SK-N-SH (cell line): ENCODE measurements at places on chromosomes 5 and 9.

DNA sequence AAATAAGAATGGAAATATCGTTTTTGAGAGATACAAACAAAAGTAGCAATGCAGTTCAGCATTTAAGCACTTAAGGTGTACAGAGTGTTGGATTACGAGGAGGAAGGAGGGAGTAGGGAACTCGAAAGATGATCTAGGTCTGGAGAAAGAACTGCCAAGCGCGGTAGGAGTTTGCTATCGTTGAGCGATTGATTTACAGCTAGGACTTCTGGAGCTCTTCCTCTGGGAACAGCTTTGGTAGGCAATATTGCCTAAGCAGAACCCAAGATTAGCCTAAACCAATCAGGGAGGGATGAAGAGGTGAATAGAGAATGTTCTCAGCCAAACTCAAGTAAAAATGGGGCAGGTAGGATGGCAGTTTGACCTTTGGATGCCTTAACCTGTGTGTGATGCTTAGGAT is 965 bp downstream of the CLTA start:
- no peak for DNase-seq

DNA sequence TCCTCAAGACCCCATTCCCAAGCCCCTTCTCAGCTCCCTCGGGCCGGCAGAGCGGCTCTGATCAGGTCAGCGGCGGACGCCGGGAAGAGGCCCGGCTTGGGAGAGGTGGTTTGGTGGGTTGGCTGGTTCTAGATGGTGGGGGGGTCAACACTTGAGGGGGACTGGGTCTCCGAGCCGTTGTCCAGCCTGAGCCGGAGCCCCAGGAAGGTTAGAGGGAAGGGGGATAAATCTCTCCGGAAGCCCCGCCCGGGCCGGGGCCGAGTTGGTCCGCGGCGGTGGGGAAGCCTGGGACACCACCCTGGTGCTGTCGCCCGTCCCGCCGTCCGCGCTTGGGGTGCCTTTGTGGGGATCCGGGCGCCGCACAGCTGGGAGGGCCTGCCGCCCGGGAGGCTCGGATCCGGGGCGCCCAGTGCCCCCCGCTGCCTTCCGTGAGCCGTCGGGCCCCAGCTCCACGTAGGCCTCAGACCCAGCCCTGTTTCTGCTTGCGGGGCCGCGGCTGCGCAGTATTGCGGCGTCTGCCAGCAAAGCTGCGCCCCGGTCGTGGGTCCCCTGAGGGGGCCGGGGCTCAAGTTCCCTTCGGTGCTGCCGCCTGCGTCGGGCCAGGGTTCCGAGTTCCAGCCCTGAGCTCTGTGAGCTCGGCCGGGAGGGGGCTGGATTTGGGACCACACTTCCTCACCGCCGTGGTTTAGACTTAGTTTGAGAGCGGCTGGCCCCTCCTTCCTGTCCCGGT is 542 bp upstream of the TRIM52 start:
- DNase-seq: peak; percentile 84

DNA sequence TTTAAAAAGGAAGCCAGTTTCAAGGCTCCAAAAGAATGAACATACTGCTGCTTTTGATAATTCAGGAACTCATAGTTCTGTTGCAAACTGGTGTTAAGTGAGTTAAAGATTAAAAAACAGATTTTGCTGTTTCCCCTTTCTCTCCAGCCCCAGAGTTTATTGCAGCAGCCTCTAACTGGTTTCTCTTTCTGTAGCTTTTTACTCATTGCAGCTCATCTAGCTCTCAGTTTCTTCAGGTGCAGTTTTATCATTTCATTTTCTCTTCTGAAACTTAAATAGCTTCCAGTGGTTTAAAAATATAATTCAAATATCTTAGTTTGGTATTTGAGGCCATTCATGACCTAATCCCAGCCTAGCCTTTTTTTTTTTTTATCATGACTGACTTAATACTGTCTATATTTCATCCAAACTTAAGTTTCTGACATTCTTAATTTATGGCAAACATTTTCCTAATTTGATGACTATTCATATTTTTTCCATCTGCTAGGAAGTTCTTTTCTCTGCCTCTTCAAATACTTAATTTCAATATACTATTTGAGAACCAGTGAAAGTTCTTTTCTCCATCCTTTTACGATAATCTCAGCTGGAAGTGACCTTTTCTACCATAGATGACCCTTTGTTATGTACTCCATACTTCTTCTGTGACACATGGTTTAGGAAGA is 252.7 kb upstream of the GRIA1 start:
- no peak for DNase-seq

DNA sequence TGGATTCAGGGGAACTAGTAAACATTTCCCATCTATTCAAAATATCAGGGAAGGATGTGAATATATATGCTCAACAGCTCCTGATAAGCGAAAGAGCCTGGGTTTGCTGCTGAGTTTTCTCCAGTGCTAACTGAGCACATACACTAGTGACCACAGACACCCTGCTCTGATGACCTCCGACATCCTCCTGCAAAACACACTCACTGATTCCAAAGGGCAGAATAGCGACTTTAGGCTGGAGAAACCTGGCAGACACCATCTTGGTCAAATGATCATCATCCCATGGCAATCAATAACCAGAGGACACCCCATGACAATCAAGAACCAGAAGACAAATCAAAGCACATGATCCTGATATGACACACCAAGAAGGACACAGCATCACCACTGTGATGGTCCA is 9.2 kb upstream of the GADD45G start:
- no peak for DNase-seq

DNA sequence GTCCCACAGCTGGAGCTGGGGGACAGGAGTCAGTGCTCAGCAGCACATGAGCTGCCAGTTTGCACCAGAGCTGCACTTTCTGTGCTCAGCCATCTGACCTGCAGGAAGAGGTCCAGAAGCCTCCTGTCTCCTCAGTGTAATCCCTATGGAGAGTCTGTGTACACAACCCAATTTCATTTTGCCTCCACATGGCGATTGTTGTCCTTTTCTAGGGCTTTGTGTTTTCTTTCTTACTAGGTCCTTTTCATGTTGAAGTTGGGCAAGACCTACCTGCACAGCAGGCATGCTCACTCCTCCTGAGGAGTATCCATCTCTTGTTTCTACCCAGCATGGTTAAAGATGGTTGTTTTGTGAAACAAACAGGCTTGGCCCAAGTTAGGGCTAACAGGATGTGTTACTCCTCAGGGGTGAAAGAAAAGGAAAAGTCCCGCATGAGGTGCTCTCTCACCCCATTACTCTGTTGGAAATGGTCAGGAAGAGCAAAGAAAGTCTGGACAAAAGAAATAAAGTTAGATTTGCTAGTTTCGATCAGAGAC is 273.0 kb downstream of the TMEM167A start:
- no peak for DNase-seq

DNA sequence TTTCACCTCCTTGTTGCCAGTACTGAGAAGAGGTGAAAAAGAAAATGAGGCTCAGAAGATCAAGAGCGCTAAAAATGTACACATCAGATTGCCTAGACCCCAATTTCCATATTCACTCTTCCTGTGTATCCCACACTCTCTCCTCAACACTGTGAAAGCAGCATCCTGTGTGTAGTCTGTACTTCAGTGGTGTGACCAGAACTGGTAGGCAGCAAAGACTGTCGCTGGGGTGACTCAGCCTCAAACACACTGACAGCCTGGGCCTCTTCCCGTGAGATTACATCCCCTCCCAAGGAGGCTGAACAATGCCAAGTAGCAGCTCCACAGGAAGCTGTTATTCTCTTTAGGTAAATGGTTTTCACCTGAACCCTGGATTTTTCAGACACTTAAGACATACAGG is 135.5 kb downstream of the CCDC192 start:
- no peak for DNase-seq

- DNase-seq: no peak
Measured at GRCh38 chr5:33490071-33490665, 49.4 kb downstream of the TARS1 start.

- no peak for DNase-seq
Measured at GRCh38 chr9:37692622-37693221, 42.0 kb downstream of the FRMPD1 start.

DNA sequence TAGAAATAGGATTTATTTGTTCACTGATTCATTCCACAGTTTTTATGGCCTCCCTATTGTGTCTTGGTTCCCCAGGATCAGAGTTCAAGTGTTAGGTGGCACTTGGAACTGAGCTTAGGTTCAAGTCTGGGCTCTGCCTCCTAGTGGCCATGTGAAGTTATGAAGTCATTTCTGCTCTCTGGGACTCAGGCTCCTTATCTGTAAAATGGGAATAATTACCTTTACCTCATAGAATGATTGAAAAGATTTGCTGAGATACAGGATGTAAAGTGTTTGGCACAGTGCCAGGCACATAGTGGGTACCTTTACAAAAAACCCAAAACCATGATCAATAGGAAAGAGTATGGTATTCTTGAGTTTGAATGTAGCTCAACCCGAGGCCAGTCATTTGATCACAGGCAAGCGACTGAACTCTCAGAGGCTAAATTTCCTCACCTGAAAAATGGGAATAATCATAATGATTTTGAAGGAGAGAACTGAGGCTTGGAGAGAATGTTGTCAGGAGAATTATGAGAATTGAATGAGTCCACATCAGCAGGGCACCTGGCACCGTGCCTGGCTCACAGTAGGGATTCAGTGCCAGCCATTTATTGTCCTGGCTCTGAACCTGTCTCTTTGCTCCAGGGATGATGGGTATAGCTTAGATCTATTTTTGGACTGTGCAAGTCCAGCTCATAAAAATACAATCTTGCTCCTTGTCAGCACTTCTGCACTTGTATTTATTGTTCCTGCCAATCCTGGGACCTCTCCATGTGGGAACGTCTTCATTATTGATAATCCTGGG is 10.8 kb downstream of the NSG2 start:
- DNase-seq: no peak

GRCh38 chr5:68662804-68663307 is 431.0 kb upstream of the SLC30A5 start:
- DNase-seq: no peak

- DNase-seq: peak; percentile 25
Measured at GRCh38 chr5:149297340-149298025, 25.8 kb downstream of the AFAP1L1 start.

- DNase-seq: no peak
Measured at GRCh38 chr5:141828162-141828561, 50.0 kb downstream of the PCDH1 start.

- no peak for DNase-seq
Measured at GRCh38 chr9:127175319-127175715, 52.9 kb upstream of the ANGPTL2 start.

- no peak for DNase-seq
Measured at GRCh38 chr9:15349892-15350761, 43.1 kb upstream of the TTC39B start.

DNA sequence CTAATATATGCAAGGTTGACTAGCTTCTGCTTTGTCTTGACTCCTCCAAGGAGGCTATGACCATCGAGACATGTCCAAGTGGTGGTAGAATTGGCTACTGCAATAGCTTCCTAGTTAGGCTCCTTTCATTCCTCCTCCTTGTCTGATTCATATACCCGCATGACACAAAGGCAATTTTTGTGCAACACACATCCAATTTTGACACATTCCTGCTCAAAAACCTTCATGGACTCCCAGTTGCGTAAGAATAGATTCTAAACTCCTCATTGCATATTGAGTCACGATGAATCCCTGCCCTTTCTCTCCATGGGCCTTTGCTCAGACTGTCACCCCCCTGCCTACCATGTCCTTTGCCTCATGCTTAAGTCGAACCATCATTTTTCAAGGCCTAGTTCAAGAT is 344.5 kb downstream of the ACTL7B start:
- no peak for DNase-seq

GRCh38 chr5:4384649-4385048 is 755.5 kb upstream of the ADAMTS16 start:
- no peak for DNase-seq

- no peak for DNase-seq
Measured at GRCh38 chr5:146813346-146814157, 65.0 kb downstream of the PPP2R2B start.

DNA sequence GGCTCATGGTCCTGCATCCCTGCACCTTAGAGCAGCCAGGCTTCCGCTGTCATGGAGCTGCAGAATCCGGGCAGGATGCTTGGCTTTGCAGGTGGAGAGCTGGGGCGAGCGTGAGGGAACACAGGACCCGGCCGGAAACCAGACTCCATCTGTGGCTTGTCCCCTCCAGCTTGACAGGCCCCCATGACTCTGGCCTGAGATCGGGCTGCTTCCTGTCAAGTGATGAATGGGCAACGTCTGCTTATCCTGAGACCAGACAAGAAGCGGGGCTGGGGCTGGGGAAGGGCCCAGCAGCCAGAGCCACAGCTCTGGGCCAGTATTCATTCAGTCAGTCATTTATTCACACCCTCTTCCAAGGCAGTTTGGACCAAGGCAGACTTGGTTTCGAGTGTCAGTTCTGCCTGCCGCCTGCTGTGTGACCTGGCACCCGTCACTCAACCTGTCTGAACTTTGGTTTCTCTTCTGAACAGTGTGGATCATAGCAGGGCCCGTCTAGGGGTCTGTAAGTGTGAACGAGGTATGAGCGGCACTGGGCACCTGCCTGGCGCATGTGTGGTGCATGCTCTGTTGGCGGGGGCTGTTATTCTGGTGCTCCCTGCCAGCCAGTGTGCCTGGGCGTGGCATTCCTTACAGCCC is 37.5 kb downstream of the NEK6 start:
- peak; percentile 92 for DNase-seq

GRCh38 chr9:28134446-28134976 is 561.2 kb upstream of the C9orf72 start:
- DNase-seq: no peak

DNA sequence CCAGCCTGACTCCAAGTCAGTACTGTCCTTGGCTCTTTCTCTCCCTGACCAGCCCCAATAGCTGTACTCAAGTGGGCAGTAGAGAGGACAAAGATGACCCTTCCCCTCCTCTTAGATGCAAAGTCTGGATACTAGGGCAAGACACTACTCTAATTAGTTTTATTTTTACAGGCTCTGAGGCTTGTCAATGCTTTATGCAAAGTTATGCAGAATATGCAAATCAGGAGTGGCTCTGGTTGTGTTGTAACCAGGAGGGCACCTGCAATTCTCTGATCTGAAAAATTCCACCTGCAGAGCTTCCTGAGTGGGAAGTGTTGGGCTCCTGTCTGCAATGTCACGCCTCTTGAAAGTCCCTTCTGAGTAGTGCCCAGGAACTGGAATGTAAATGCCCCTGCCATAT is 201.5 kb downstream of the RGS3 start:
- DNase-seq: no peak

DNA sequence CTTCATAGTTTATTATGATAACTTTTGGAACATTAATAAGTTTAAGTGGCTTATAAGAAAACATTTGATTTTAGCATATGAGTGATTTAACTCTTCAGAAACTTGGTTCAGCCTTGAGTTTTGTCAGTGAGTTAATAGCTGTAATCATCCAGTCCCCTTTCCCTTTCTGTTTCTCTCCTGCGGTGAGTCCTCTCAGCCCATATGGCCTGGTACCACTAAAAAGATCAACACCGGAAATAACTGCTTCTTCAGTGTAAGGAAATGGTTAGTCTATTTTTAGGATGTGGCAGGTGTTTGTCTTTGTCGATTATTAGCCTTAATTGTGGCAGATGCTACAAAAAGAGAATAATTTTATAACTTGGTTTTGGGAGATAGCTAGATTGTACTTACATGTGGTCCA is 120.2 kb upstream of the GRHPR start:
- DNase-seq: no peak

- no peak for DNase-seq
Measured at GRCh38 chr5:137191179-137191578, 307.9 kb downstream of the SPOCK1 start.
